ENCODE measurements at places on chromosomes 3 and 15.

GRCh38 chr3:190865419-190865818 is 2.9 kb upstream of the GMNC start:
- DNase-seq = no peak

GRCh38 chr15:23565395-23566070 is at the start of gene MKRN3:
Gene MKRN3, plus strand, starts transcription at chr15:23565674. Its CDS starts 109 bp downstream, at chr15:23565783.
- no peak for DNase-seq

- no peak for DNase-seq
These were observed 137.8 kb downstream of the RORA start for GRCh38 chr15:61091289-61091616.

GRCh38 chr15:36529296-36530011 is 50.0 kb upstream of the CDIN1 start:
- DNase-seq = no peak

DNA sequence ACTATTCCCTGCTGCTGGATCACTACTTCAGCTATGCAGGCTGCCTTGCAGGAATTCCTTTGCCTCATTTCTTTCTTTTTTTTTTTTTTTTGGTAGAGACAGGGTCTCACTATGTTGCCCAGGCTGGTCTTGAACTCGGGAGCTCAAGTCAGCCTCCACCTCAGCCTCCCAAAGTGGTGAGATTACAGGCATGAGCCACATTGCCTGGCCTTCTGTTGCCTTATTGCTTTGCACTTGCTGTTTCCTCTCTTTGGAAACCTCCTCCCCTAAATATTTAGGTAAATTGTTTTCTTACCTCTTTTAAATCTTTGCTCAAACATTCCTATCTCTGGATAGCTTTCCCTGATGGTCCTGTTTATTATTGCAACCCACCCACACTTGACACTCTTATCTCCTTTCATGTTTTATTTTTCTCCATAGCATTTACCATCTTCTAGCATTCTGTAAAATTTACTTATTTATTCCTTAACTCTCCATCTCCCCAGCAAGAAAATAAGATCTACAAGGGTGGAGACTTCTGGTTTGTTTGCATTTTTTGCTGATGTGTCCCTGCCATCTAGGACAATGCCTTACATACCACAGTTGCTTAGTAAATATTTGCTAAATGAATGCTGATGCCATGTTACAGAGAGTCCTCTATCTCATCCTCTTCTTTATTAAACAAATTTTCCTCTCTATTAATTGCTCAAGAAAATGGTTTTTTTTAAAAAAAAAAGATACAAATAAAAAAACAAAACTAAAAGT is 134.8 kb downstream of the P2RY1 start:
- no peak for DNase-seq

DNA sequence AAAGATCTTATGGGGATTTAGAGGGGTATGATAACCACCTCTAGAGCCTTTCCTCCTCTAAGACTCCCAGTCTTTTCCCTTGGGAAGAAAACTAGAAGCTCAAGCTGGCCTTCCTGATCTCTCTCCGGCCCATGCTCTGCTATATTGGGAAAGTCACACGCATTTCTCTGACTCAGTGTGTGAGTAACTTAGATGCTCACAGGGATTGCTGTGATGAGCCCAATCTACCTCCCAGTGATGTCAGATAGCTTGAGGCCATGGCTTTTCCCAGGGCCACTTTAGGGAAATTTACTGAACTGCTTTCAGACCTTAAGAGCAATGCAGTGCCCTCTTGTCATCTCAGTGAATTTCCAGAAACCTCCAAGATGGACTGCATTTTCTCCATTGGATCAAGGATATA is 8.6 kb upstream of the ST8SIA2 start:
- DNase-seq = no peak

DNA sequence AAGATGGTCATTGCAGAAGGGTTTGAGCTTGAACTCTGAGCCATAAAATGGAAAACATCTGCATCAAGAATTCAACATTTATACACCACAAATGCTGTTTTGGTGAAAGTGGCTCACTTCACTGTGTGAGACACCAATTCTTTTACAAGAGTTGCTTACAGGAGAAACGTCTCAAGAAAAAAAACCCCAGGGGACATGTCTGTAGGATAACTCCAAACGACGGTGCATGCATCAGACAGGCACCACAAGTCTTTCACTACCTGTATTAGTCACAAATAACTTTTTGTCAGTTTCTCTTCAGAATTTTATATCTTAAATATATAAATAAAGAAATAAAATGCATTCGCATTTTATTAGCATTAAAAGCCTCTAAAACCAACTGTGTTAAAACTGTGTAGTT is 164.3 kb downstream of the EFHB start:
- no peak for DNase-seq

- DNase-seq = no peak
These were observed 832.9 kb downstream of the OTOL1 start for GRCh38 chr3:162329514-162329913.

GRCh38 chr3:111761309-111761795 is 97.7 kb upstream of the PHLDB2 start:
- DNase-seq = no peak

DNA sequence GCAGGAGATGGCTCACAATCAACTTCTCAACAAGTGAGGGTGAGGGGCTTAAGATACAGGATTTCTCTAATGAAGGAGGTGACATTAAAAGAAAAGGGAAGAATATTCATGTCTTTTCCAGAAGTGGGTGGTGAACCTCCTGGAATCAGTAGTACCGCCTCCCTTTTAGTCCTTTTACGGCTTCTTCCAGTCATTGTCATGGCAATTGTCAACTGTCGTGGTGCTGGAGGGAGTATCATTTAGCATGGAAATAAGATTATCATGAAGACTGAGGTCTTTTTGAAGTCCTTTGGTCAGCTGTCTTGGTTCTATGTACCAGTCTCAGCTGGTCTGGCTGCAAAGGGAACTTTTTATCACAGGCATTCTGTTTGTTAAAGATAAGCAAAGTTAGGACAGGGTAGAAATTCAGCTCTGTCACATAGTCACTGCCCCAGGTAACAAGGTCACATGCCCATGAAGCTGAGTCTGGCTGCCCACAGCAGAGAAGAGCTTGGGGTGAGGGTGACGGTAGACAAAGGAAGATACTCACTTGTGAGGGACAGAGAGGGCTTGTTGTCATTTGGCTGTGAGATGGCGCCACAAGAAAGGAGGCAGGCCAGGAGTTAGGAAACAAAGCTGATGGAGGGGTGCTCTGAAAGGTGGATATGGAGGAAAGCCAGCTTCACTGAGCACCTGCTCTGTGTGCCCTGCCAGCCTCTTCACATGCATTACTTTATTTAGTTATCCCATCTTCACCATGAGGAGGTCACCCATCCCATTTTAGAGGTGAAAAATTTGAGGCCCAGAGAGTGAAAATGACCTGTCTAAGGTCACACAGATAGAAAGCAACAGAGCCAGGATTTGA is 228.2 kb upstream of the TRIM42 start:
- DNase-seq = no peak

DNA sequence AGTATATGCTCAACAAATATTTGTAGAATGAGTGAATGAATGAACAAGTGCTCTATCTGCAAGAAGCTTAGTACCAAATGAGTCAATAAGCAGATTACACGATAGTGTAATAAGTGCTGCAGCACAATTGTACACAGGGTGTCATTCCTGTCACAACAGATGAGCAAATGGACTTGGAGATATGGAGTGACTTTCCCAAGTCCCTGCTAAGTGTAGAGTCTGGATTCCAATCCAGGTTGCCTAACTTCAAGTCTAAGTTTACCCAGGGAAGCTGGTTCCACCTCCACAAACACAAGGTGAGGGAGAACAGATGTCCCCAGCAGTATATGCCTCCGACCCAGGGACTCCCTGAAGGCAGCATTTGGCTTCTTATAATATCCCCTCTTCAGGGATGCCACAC is 77.7 kb upstream of the RAD18 start:
- no peak for DNase-seq

DNA sequence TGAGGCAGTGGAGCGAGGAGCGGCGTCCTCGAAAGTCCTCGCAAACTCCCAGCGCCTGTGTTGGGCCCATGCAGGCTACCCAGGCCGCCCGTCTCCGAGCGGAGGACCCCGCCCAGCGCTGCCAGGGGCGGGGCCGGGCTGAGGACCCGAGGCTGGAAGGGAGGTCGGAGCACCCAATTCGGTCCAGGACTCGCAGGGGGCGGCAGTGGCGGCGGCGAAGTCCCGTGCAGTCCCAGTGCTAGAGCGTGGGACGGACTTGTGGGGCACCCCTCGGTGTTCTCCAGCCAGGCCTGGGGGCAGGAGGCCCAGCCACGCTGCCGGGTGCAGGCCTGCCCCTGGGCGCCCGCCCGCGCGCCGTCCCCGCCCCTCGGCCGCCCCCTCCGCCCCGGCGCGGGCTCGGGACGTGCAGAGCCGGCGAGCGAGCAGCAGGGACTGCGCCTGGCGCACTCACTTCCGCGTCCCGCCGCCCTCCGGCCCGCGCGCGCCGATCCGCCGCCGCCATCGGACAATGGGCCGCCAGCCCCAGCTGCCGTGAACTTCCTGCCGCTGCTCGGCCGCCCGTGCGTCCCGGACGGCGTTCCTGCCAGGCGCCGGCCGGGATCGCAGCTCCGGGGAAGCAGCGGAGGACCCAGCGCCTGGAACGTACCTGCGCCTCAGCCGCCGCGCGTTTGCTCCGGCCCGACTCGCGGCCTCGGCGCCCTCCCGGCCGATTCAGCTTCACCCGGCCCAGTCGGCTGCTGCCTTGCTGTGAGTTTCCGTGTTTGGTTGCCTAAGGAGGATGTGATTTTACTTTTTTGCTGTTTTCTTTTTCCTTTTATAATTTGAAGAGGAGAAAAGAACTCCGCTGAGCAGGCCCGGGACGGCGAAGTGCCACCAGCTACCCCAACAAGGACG is 596 bp upstream of the LIMD1 start:
- DNase-seq = no peak

DNA sequence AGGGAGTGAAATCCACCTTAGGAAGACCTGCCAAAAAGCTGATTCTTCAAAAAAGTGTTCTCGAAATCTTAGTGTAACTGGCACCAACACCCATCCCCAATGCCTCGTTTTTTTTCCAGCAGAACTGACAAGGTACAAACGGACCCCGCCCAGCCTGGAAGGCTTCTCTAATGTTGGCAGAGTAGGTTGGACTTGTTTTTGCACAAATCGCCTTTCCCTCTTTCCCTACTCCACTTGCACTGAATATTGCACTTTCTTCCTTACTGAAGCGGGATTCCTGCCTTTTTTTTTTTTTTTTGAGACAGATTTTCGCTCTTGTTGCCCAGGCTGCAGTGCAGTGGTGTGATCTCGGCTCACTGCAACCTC is 544 bp upstream of the TIMMDC1 start:
- no peak for DNase-seq

DNA sequence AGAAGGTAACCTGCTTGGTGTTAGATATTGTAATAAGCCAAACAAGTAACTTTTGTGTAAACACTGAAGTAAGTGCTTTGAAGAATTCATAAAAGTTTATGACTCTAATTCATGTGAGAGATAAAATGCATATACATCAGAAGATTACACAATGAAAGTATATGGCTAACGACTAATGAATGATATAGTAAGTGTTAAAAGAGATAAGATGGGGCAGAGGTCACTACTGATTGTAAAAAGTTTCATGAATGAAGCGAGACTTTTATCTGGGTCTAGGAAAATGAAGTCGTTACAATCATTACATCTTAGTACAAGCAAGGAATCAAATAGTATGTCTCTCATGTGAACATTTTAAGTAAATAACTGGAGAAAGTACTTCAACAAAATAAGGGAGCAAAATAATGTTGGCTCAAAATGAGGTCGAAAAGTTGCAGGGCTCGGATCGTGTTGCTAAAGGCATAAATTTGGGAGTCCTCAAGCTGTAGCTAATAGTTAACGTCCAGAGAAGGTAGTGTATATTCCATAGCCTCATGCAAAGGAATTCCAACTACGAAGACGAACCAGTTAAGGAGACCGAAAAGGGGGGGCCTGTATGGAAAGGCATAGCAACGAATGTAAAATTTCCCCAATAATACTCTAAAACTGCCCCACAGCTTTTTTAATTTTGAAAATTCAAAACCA is 984 bp upstream of the DUT start:
- no peak for DNase-seq

DNA sequence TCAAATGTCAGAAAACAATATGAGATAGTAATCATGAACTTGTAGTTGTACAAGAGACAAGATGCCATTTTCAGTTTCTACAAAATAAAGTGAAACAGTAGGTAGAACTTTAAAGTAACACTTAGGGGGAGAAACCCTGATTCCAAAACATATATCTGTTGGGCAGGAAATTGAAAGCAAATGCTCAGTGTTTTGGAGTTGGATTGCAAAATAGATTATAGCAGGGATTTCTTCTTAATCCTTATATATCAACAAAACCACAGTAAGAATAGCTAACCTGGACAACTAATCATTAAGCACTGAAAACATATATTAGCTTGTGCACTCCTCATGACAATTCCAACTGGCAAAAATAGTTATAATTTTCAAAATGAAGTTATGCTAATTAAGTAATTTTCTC is 46.9 kb downstream of the COMMD2 start:
- no peak for DNase-seq

DNA sequence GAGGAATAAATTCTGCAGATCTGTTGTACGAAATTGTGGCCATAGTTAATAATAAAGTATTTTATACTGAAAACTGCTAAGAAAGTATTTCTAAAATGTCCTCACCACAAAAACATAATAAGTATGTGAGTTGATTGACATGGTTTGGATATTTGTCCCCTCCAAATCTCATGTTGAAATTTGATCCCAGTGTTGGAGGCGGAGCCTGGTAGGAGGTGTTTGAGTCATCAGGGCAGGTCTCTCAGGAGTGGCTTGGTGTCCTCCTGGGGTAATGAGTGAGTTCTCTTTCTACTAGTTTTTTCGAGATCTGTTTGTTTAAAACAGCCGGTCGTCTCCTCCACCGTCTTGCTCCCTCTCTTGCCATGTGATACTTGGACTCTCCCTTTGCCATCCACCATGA is 424.1 kb upstream of the KCNMB2 start:
- DNase-seq = no peak

GRCh38 chr15:76233921-76234320 is 77.3 kb downstream of the ETFA start:
- no peak for DNase-seq

- DNase-seq = no peak
These were observed 185.3 kb upstream of the FEZF2 start for GRCh38 chr3:62558549-62559112.

DNA sequence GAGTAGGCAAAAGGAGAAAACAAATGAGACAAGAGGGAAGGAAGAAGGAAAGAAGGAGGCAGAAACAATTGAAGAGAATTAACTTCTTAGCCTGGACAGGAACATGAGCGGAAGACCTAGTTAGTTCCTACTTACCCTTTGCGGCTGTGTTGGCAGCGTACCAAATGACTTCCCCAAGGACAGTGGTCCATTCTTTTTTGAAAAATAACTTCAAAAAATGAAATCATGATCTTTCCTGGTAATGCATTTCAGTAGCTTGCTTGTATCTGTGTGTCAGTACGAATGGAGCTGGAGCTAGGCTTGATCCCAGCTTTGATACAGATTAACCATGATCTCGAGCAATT is 41.5 kb upstream of the CFAP161 start:
- DNase-seq = no peak

GRCh38 chr3:77931255-77932009 is 891.5 kb downstream of the ROBO2 start:
- DNase-seq = no peak

- no peak for DNase-seq
These were observed 578.0 kb upstream of the GRM7 start for GRCh38 chr3:6282918-6283317.

- no peak for DNase-seq
These were observed 225.3 kb upstream of the EPHA3 start for GRCh38 chr3:88882121-88882520.
